ENCODE measurements at places on chromosomes 7 and 10. TPM values are rescaled to one million over a fixed set of nuclear protein-coding genes. Genes with fewer than 3 reads are reported as not detected.

ZNF425 gene
- total RNA-seq, result 3.5 TPM

BAMBI gene
- total RNA-seq, result 2.4 TPM

CYP2C19 gene
- total RNA-seq, result not detected

PRSS37 gene
- not detected for total RNA-seq

ANXA8L1 gene
- total RNA-seq, result not detected

GATA3 gene
- 0.05 TPM for total RNA-seq

COL28A1 gene
- not detected for total RNA-seq

TRIM50 gene
- total RNA-seq, result not detected

Data from dermis blood vessel endothelial cell (primary cell).